ENCODE measurements at places on chromosomes 7 and 10.

- H3K27ac ChIP-seq, result no peak overlapping the region
- no peaks in the 10 kb centered on the region for H3K36me3 ChIP-seq
- no peak overlapping the region for H3K4me3 ChIP-seq
Observed at GRCh38 chr7:31099451-31100444, 47.6 kb downstream of the ADCYAP1R1 start.

DNA sequence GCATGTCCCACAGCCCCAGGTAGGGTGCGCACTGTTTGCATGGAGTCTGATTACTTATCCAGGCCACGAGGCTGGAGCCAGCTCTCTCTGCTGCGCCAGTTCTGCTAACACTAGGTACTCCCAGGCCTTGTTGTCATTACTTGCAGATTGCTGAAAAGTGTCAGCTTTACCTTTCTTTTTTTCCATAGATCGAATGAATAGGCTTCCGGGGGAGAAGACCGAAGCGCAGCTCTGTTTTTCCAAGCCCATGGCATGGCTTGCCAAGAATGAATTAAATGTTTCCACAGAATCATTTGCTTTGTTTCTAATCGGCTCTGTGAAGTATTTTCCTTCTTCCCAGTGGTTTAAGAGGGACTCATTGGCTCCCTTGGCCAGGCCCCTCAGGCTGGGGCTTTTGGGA, 285.8 kb downstream of the BMPER start:
- no peak overlapping the region for H3K4me3 ChIP-seq
- H3K27ac ChIP-seq, result no peak overlapping the region
- H3K27me3 ChIP-seq, result no peaks in the 10 kb centered on the region

GRCh38 chr7:18020138-18020715, 7.4 kb downstream of the PRPS1L1 start:
- no peaks in the 10 kb centered on the region for H3K4me1 ChIP-seq
- H3K27me3 ChIP-seq, result no peaks in the 10 kb centered on the region
- DNase-seq, result peak; percentile 36
- no peak overlapping the region for H3K27ac ChIP-seq

GRCh38 chr7:18053177-18053928, 25.7 kb upstream of the PRPS1L1 start:
- H3K4me3 ChIP-seq, result no peak overlapping the region
- H3K4me1 ChIP-seq, result no peaks in the 10 kb centered on the region
- H3K36me3 ChIP-seq, result no peaks in the 10 kb centered on the region
- H3K27ac ChIP-seq, result no peak overlapping the region
- no peaks in the 10 kb centered on the region for H3K27me3 ChIP-seq

GRCh38 chr7:105827151-105827875, 49.1 kb downstream of the ATXN7L1 start:
- H3K27me3 ChIP-seq, result no peaks in the 10 kb centered on the region
- H3K4me3 ChIP-seq, result no peak overlapping the region
- no peak for DNase-seq
- no peak overlapping the region for H3K27ac ChIP-seq

GRCh38 chr7:110839866-110840265, 251.1 kb upstream of the LRRN3 start:
- no peaks in the 10 kb centered on the region for H3K36me3 ChIP-seq
- H3K27ac ChIP-seq, result no peak overlapping the region
- H3K27me3 ChIP-seq, result no peaks in the 10 kb centered on the region
- no peak overlapping the region for H3K4me3 ChIP-seq
- DNase-seq, result peak; percentile 49
- no peaks in the 10 kb centered on the region for H3K4me1 ChIP-seq

DNA sequence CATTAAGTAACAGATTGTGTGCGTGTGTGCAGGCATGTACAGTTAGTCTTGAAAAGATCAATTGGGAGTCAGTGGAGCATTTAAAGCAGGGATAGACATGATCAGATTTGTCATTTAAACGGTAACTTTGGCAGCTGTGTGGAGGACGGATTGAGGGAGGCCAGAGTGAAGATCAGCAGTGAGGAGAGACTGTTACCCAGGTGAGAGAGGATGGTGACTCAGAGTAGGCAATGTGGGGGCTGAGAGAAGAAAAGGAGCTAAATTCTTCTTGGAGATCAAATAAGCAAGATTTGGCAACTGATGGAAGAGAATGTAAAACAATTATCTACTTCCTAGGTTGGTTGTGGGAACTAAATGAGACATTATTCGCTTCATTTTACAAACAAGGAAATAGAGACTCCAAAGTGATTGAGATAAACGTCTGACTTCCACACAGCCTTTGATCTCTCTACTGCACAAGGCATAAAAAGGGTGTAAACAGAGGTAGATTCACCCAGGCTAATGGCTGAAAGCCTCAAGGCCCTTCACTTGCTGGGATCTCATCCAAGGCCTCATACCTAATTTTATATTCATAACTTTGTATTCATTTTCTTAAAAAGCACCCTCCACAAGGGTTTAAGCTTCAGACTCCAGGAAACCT, 665.1 kb upstream of the GALNT17 start:
- no peaks in the 10 kb centered on the region for H3K27me3 ChIP-seq
- no peaks in the 10 kb centered on the region for H3K4me1 ChIP-seq
- no peaks in the 10 kb centered on the region for H3K36me3 ChIP-seq
- H3K4me3 ChIP-seq, result no peak overlapping the region
- DNase-seq, result no peak

GRCh38 chr7:30445770-30446169, 32.8 kb downstream of the NOD1 start:
- DNase-seq, result peak; percentile 54
- H3K36me3 ChIP-seq, result no peaks in the 10 kb centered on the region
- no peaks in the 10 kb centered on the region for H3K27me3 ChIP-seq
- no peak overlapping the region for H3K27ac ChIP-seq
- no peaks in the 10 kb centered on the region for H3K4me1 ChIP-seq

DNA sequence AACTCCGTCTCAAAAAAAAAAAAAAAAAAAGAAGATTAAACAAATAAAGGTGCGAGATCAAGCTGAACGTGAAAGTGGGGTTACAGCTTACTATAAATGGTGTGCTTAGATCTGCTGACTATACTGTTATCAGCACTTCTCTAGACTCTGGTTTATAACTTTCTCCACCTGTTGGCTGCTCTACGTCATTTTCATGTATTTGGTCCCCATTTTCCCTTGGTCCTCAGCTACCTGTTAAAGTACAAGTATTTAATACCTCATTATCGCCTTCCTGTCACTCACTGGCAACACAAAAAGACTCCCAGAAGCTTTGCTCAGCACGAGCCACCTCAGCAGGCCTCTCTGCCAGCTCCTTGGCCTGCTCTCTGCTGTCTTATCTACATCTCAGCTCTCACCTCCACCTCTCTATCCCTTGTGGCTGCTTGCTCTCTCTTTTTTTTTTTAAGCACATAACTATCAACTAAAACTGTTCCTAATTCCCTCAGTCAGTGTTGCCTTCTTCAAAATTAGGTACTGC, 95.0 kb downstream of the ARMH3 start:
- H3K4me1 ChIP-seq, result peaks cover 5% of the 10 kb centered on the region
- H3K27me3 ChIP-seq, result no peaks in the 10 kb centered on the region
- H3K36me3 ChIP-seq, result no peaks in the 10 kb centered on the region
- no peak overlapping the region for H3K4me3 ChIP-seq
- H3K27ac ChIP-seq, result no peak overlapping the region

DNA sequence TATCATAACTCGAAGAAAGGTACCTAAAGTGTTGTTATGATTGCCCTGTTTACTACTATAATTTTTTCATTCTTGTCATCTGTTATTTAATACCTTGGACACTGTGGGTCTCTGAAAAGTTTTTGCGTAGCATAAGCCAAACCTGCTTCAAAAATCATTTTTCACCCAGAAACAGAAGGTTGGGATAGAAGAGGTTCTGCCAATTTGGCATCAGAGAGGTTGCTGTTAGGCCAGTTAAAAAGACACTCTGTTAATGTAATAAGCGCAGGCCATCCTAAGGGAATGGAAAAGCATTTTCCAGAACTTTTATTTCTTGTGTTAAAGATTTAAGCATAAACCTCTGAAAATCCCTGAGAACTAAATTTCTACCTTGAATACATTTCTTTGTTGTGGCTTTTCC, 212.2 kb downstream of the BMPER start:
- H3K27ac ChIP-seq, result no peak overlapping the region
- no peaks in the 10 kb centered on the region for H3K27me3 ChIP-seq
- no peaks in the 10 kb centered on the region for H3K4me1 ChIP-seq
- H3K36me3 ChIP-seq, result no peaks in the 10 kb centered on the region
- no peak for DNase-seq

- H3K4me3 ChIP-seq, result no peak overlapping the region
- DNase-seq, result no peak
- H3K27me3 ChIP-seq, result no peaks in the 10 kb centered on the region
- H3K27ac ChIP-seq, result no peak overlapping the region
- H3K4me1 ChIP-seq, result peaks cover 11% of the 10 kb centered on the region
Observed at GRCh38 chr10:109926061-109926745, 2.9 kb upstream of the XPNPEP1 start.

DNA sequence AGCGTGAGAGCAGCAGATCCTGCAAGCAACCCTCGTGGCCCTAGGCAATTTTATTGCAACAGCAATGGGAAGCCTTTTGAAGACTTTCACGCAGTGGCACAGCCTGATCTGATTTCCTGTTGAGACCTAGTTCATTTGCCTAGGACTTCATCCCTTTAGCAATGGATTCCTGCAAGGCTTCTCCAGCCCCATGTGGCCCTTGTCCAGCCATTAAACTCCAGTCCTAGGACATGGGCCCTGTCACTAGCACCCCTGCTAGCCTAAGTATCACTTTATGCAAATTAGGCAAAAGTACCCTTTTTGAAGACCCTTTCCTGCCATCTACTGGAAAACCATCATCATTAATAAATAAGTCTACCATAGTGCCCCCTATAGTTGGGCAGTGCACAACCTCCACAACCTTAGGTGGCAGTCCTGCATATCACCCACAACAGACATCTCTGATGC, 379.4 kb downstream of the GALNT17 start:
- H3K4me1 ChIP-seq, result peaks cover 2% of the 10 kb centered on the region
- no peak overlapping the region for H3K27ac ChIP-seq
- no peaks in the 10 kb centered on the region for H3K27me3 ChIP-seq
- H3K36me3 ChIP-seq, result no peaks in the 10 kb centered on the region

- DNase-seq, result no peak
- H3K4me1 ChIP-seq, result no peaks in the 10 kb centered on the region
- H3K4me3 ChIP-seq, result no peak overlapping the region
- no peaks in the 10 kb centered on the region for H3K36me3 ChIP-seq
Observed at GRCh38 chr7:43569424-43569823, 13.5 kb upstream of the STK17A start.

GRCh38 chr10:129438024-129438423, 29.0 kb upstream of the MGMT start:
- H3K4me1 ChIP-seq, result no peaks in the 10 kb centered on the region
- H3K27me3 ChIP-seq, result no peaks in the 10 kb centered on the region
- H3K36me3 ChIP-seq, result no peaks in the 10 kb centered on the region
- no peak for DNase-seq
- H3K27ac ChIP-seq, result no peak overlapping the region
- no peak overlapping the region for H3K4me3 ChIP-seq

DNA sequence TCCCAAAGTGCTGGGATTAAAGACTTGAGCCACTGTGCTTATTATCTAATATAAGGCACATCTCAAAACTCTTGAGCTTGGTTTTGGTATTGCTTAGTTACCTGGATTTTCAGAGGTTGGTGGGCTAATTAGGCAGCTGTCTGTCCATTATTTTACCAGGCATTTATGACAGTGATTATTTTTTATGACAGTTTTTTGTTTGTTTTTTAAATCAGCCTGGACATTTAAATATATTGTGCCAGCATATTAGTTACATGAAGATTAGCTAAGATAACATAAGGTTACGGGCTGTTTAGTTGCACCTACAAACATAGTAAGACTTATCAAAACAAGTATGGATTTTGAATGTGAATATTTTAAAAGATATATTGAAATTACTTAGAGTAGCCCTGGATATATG, 2.6 kb upstream of the ZRANB1 start:
- H3K4me3 ChIP-seq, result no peak overlapping the region
- no peaks in the 10 kb centered on the region for H3K27me3 ChIP-seq
- no peak overlapping the region for H3K27ac ChIP-seq
- DNase-seq, result no peak
- no peaks in the 10 kb centered on the region for H3K36me3 ChIP-seq
- no peaks in the 10 kb centered on the region for H3K4me1 ChIP-seq

- no peaks in the 10 kb centered on the region for H3K36me3 ChIP-seq
- H3K4me1 ChIP-seq, result no peaks in the 10 kb centered on the region
- no peak for DNase-seq
- H3K4me3 ChIP-seq, result no peak overlapping the region
Observed at GRCh38 chr10:84029840-84030239, 109.5 kb upstream of the GHITM start.

DNA sequence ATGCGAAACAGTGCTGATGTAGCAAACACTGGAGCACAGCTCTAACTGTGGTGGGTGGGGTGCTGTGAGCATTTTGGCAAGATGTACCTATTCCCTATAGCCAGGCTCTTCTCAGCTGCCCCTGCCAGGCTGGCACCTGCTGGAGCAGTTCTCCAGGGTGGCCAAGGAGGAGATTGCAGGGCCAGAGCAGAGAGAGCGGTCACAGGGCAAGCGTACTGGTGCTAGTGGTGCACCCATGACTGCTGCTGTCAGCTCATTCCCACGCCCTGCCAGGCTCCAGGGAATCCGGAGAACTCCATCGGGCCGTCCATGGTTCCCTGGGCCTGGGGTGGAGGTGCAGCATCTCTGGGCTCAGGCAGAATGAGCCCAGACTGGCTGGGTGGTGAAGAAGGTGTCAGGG, 2.1 kb downstream of the COL13A1 start:
- DNase-seq, result no peak
- no peaks in the 10 kb centered on the region for H3K36me3 ChIP-seq
- no peaks in the 10 kb centered on the region for H3K27me3 ChIP-seq
- H3K27ac ChIP-seq, result no peak overlapping the region
- peak overlapping the region; percentile 98 for H3K4me3 ChIP-seq

GRCh38 chr10:33114451-33114952, 156.5 kb upstream of the ITGB1 start:
- no peaks in the 10 kb centered on the region for H3K36me3 ChIP-seq
- no peak overlapping the region for H3K27ac ChIP-seq
- no peaks in the 10 kb centered on the region for H3K27me3 ChIP-seq
- H3K4me3 ChIP-seq, result no peak overlapping the region
- no peaks in the 10 kb centered on the region for H3K4me1 ChIP-seq

- no peak overlapping the region for H3K4me3 ChIP-seq
- H3K4me1 ChIP-seq, result no peaks in the 10 kb centered on the region
- DNase-seq, result no peak
- no peak overlapping the region for H3K27ac ChIP-seq
- H3K27me3 ChIP-seq, result no peaks in the 10 kb centered on the region
Observed at GRCh38 chr7:101984133-101984879, 166.9 kb downstream of the CUX1 start.

GRCh38 chr7:150388709-150389531, 9.8 kb downstream of the ZNF775 start:
- H3K4me3 ChIP-seq, result no peak overlapping the region
- H3K36me3 ChIP-seq, result peaks cover 2% of the 10 kb centered on the region
- H3K27me3 ChIP-seq, result no peaks in the 10 kb centered on the region
- peak; percentile 59 for DNase-seq
- peaks cover 7% of the 10 kb centered on the region for H3K4me1 ChIP-seq

DNA sequence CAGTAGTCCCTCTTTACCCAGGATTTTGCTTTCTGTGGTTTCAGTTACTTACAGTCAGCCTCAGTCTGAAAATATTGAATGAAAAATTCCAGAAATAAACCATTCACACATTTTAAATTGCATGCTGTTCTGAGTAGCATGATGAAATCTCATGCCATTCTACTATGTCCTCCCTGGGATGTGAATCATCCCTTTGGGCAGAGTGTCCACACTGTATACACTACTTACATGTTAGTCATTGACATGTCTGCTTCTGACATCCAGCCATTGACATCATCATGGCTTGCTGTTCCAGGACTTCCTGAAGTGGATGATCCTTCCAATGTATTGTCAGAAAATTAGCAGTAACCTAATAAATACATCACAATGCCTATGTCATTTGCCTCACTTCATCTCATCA, 34.6 kb upstream of the MALRD1 start:
- H3K4me3 ChIP-seq, result no peak overlapping the region
- H3K27me3 ChIP-seq, result no peaks in the 10 kb centered on the region
- no peak overlapping the region for H3K27ac ChIP-seq
- no peaks in the 10 kb centered on the region for H3K4me1 ChIP-seq
